ENCODE measurements at places on chromosomes 2 and 18. TPM values are rescaled to one million over a fixed set of nuclear protein-coding genes. Genes with fewer than 3 reads are reported as not detected.

- no peaks in the 10 kb centered on the region for H3K27me3 ChIP-seq
- H3K27ac ChIP-seq, result no peak overlapping the region
- H3K4me3 ChIP-seq, result no peak overlapping the region
- DNase-seq, result no peak
- no peaks in the 10 kb centered on the region for H3K4me1 ChIP-seq
Measured at GRCh38 chr2:67234440-67234839, 162.7 kb upstream of the ETAA1 start.

DNA sequence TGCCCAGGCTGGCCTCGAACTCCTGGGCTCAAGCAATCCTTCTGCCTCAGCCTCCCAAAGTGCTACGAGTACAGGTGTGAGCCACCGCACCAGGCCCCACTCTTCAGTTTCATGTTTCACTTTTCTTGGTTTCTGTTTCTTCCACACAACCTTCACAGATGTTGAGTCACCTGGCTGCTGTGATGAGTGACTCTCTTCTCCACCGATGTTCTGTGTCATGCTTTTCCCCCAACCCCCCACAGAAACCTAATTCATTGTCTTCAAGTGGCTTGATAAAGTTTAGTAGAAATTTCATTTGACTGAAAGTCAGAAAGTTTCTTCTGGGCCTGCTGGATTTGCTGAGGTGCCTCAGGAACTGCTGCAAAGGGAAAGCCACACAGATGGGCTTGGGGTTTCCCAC is 78.5 kb downstream of the SPHKAP start:
- H3K36me3 ChIP-seq, result no peaks in the 10 kb centered on the region
- H3K27ac ChIP-seq, result no peak overlapping the region
- H3K4me1 ChIP-seq, result no peaks in the 10 kb centered on the region

DNA sequence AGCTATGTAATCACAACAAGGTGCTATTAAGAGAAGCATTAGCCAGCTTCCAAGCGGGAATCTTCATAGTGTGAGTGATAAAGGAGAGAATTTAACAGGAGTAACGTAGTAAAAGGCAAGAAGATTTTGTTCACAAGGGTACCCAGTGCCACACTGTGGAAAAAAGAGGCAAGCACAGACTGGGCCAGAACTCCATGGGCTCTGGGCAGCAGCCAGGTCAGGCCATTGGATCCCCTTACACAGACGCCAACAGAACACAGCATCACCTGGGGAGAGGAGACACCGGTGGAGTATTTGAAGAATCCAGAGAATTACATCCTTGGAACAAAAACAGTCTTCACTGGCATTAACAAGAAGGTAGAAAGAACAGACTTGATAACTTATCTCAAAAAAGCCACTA is 21.2 kb downstream of the AMER3 start:
- H3K27me3 ChIP-seq, result no peaks in the 10 kb centered on the region
- no peaks in the 10 kb centered on the region for H3K36me3 ChIP-seq
- no peak overlapping the region for H3K4me3 ChIP-seq
- H3K27ac ChIP-seq, result no peak overlapping the region
- no peaks in the 10 kb centered on the region for H3K4me1 ChIP-seq

Gene FBXO48
- total RNA-seq, result 1.2 TPM

- no peak for DNase-seq
- no peaks in the 10 kb centered on the region for H3K27me3 ChIP-seq
- no peaks in the 10 kb centered on the region for H3K4me1 ChIP-seq
- H3K4me3 ChIP-seq, result no peak overlapping the region
- H3K36me3 ChIP-seq, result no peaks in the 10 kb centered on the region
- no peak overlapping the region for H3K27ac ChIP-seq
Measured at GRCh38 chr2:216842636-216843035, 17.2 kb downstream of the TNP1 start.

- no peak overlapping the region for H3K4me3 ChIP-seq
- no peaks in the 10 kb centered on the region for H3K27me3 ChIP-seq
- no peaks in the 10 kb centered on the region for H3K36me3 ChIP-seq
- H3K27ac ChIP-seq, result no peak overlapping the region
- no peak for DNase-seq
Measured at GRCh38 chr2:2739231-2739795, 408.2 kb upstream of the MYT1L start.

DNA sequence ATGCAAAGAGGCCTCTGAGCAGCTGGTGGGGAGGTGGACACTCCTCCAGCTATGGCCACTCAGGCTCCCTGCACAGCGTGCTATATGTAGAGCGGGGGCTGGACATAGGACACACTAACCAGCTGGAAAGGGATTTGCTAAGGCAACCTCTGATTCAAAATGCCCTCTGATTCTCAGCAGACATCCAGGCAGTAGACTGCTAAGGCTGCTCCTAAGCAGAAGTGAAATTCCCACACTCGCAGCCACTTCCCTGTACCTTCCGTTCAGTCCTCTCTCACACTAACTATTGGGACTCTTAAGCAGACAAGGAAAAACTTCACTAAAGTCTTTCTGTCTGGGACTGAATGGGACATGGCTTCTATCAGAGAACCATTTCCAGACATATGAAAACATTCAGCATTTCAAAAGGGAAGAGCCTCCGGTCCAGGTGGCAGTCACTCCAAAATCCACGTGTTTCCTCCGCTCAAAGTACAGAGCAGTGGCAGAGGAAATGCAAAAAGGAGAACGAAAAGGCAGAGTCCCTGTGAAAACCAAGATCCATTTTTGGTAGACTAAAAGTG is 265.8 kb downstream of the TTC32 start:
- DNase-seq, result no peak
- H3K4me1 ChIP-seq, result no peaks in the 10 kb centered on the region
- H3K27me3 ChIP-seq, result no peaks in the 10 kb centered on the region
- H3K4me3 ChIP-seq, result no peak overlapping the region

- no peak for DNase-seq
- H3K36me3 ChIP-seq, result no peaks in the 10 kb centered on the region
- H3K4me3 ChIP-seq, result peak within 1 kb of the TSS; percentile 48
- H3K27me3 ChIP-seq, result no peaks in the 10 kb centered on the region
- H3K4me1 ChIP-seq, result no peaks in the 10 kb centered on the region
- H3K27ac ChIP-seq, result peak within 1 kb of the TSS; percentile 31
Measured at GRCh38 chr18:59697236-59697932, at the start of gene CCBE1. CCBE1 (minus strand) TSS chr18:59697423.

DNA sequence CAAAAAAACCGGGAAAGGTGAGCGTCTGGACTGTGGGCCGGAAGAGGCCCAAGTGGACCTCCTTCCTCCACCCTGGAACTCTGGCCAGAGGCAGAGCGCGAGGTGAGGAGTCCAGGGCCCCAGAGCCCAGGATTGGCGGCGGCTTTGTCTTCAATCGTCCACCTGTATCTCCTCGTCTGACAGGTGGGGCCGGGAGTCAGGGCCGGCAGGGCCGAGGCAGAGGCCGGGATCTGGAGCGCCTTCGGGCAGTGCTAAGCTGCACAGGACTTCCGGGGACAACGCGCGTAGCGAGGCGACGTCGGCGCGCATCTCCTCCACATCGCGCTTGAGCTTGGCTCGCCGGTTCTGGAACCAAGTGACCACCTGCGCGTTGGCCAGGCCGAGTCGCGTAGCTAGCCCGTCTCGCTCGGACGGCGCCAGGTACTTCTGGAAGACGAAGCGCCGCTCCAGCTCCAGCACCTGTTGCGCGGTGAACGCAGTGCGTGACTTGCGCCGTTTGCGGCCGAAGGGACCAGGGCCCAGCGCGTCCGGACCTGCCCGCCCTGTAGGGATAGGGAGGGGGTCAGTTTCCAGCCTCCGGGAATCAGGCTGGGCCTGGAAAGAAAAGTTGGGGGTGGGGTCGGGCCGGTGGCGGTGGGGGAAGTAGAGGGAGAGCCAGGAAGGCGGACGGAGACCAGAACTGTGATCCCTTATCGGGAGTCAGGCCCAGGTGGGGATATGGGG is 1.5 kb downstream of the LBX2 start:
- peak overlapping the region; percentile 60 for H3K4me3 ChIP-seq
- peaks cover 16% of the 10 kb centered on the region for H3K36me3 ChIP-seq
- H3K27ac ChIP-seq, result no peak overlapping the region
- peak; percentile 68 for DNase-seq

- DNase-seq, result no peak
- H3K36me3 ChIP-seq, result no peaks in the 10 kb centered on the region
- no peak overlapping the region for H3K27ac ChIP-seq
- no peaks in the 10 kb centered on the region for H3K27me3 ChIP-seq
- H3K4me3 ChIP-seq, result no peak overlapping the region
- no peaks in the 10 kb centered on the region for H3K4me1 ChIP-seq
Measured at GRCh38 chr18:30106356-30106755, 936.2 kb downstream of the DSC3 start.

Gene GPR148
- total RNA-seq, result not detected

Gene COX5B
- total RNA-seq, result 248 TPM

Gene TBR1
- total RNA-seq, result not detected

Data from Peyer's patch (tissue), 4 donors.